RCC 7860 (cell line): ENCODE measurements at places on chromosomes 16 and 17.

- DNase-seq = no peak
These were observed 26.0 kb downstream of the TK2 start for GRCh38 chr16:66523861-66524354.

DNA sequence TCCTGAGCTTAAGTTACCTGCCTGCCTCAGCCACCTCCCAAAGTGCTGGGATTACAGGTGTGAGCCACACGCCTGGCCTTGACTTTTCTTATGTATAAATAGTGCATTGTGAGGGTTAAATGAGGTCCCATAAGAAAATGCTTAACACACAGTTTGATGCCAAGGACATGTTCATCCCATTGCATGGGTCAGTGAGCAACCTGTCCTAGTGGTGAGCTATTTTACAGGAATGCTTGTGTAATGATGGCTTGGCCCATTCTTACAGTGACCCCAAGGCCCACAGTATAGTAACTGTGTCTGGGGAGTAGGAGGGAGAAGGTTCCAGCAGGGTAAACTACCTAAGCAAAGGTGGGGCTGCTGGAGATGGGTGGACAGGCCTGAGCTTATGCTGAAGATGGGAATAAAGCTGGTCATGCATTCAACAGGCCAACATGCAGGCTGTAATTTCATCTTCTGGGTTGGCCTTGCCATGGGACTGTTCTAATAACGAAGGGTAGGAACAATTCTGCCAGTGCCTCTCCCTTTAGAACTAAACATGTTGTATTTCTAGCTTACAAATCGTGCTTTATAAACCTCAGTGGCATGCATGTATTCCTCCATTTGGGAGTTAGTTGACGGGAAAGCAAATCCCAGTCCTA is 6.2 kb downstream of the ACSF2 start:
- DNase-seq = peak; percentile 41

DNA sequence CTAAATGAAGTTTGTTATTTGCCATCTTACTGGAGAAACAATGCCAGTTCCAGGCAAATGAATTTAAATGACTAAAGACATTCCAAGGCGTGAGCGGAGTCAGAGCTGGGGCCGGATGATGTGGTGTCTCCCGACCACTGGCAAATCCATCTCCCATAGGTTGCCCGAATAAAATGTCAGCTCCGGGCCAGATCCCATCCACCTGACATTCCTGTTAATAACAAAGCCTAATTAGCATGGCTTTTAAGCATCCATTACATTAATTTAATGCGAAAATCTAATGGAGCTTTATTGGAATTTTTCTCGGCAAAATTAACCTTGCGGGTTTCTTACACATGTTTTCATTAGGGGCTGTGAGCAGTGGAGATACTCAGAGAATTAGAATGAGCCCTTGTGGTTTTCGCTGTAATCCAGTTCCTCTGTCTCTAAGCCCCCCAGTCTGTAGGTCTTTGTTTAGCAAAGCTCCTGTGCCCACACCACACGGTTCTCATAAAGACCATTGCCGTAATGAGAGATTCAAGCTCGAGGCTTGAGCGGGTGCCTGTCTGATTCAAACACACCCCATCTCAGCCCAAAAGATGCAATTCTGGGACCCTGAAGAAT is 123.3 kb downstream of the CCT6B start:
- DNase-seq = no peak

DNA sequence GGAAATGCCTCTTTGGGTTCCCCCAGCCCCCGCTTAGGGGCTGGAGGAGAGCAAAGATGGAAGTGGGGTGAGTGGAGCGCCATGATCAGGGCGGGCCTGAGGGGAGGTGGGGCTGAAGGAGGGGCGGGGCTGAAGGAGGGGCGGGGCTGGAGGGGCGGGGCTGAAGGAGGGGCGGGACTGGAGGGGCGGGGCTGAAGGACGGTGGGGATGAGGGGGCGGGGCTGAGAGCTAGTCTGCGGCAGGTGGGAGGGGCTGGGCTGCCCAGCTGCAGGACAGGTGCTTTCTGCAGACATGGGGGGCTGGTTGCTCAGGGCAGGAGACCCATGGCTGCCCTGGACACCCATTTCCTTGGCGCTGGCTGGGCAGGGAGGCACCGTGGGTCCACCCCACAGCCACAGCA is 39.1 kb upstream of the PABPN1L start:
- DNase-seq = no peak

GRCh38 chr16:3348547-3349167 is 7.0 kb upstream of the OR2C1 start:
- no peak for DNase-seq

- DNase-seq = no peak
These were observed 17.5 kb downstream of the SBK1 start for GRCh38 chr16:28309811-28310311.

GRCh38 chr17:74858672-74859458 is 820 bp downstream of the GRIN2C start:
- peak; percentile 11 for DNase-seq

GRCh38 chr17:64500862-64501765 is 4.3 kb upstream of the POLG2 start:
- DNase-seq = no peak
